ENCODE measurements at places on chromosomes 13 and 19.

GRCh38 chr13:89695343-89696257 is 1651.9 kb upstream of the MIR17HG start:
- DNase-seq, result peak; percentile 66

DNA sequence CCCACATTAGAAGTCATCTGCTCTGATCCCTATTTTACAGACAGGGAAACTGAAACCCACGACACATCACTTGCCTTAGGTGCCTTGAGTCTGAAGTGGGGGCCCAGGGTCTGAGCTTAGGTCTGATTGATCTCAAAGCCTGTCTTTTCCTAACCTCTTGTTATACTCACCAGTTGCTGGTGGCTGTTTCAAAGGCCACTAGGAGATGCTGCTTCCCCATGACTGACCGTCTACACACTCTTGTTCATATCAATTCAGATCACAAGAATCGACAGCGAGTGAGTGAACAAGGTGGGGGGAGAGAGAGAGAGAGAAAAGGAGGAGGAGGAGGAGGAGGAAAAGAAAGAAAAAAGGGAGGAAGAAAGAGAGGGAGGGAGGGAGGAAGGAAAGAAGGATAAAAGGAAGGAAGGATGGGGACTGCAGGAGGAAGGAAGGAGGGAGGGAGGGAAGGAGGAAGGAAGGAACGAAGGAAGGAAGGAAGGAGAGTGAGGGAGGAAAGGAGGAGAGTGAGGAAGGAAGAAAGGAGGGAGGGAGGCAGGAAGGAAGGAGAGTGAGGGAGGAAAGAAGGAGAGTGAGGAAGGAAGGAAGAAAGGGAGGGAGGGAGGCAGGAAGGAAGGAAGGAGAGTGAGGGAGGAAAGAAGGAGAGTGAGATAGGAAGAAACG is 3.3 kb downstream of the OR10H1 start:
- DNase-seq, result no peak

DNA sequence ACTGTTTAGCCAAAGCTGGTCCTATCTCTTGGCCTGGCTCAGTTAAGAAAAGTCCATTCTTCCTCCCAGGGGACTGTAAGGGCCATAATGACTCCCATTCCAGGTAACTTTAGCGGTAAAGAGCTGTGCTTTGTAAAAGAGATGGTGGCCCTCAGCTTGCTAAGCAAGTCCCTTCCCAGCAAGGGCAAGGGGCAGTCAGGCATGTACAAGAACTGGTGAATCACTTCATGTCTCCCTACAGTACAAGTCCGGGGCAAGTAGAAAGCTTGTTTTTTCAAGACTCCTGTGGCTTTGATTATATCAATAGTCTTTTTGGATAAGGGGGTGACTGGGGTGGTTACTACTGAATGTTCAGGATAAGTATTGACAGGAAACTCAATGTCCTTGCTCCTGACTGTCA is 88.9 kb downstream of the SLC25A15 start:
- no peak for DNase-seq

- peak; percentile 41 for DNase-seq
These were observed 3.1 kb upstream of the BCL3 start for GRCh38 chr19:44745341-44745831.

- DNase-seq, result no peak
These were observed 787.8 kb upstream of the PRR20A start for GRCh38 chr13:56352901-56353300.

- DNase-seq, result no peak
These were observed 27.9 kb downstream of the DGKH start for GRCh38 chr13:42076309-42076713.

GRCh38 chr19:1237027-1237659 is 662 bp downstream of the CBARP start:
- peak; percentile 36 for DNase-seq

GRCh38 chr19:3788996-3789778 is 3.0 kb upstream of the MATK start:
- DNase-seq, result no peak

- DNase-seq, result no peak
These were observed 525 bp downstream of the BORA start for GRCh38 chr13:72728290-72728605.

GRCh38 chr13:74921326-74921725 is 560.6 kb downstream of the TBC1D4 start:
- no peak for DNase-seq

DNA sequence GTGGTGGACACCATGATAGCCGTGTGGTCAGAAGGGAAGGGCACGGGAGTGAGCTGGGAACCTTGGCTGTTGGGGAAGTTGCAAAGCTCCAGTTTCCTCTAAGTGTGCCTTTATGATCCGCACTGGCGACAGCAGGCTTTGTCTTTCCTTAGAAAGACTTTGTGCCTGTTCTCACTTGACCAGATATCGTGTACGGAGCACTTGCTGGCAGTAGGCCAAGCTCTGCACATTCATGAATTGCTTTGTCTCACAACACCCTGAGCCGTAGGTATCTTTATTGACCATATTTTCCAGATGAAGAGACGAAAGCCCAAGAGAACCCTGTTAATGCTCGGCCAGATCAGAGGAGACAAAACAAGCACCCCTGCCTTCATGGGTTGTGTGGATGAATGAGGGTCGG is 15.1 kb downstream of the CUL4A start:
- no peak for DNase-seq

- no peak for DNase-seq
These were observed 64.5 kb upstream of the SLC10A2 start for GRCh38 chr13:103130681-103131210.

- DNase-seq, result no peak
These were observed 165.4 kb downstream of the FLT1 start for GRCh38 chr13:28329395-28330158.

GRCh38 chr19:49129238-49129583 is 9.9 kb downstream of the PPFIA3 start:
- peak; percentile 74 for DNase-seq
